ENCODE measurements at places on chromosomes 11 and 22.

GRCh38 chr11:118911113-118911879, 14.4 kb downstream of the BCL9L start:
- DNase-seq: no peak

DNA sequence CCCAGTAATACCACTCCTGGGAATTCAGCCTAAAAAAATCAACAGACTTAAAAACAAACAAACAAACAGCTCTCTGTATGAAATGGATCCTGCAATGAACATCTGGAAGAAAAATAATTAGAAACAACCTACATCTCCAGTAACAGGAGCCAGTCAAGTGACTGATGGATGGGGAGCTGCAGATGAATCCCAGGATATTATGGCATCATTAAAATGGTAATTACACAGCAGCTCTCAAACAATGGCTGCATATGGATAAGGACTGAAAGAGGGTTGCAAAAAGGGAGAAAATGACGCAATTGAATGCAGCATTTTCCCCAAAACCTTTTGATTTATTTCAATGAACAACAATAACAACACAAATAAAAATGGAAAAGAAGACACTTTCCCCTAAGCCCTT, 4.1 kb downstream of the NPTXR start:
- no peak for DNase-seq

DNA sequence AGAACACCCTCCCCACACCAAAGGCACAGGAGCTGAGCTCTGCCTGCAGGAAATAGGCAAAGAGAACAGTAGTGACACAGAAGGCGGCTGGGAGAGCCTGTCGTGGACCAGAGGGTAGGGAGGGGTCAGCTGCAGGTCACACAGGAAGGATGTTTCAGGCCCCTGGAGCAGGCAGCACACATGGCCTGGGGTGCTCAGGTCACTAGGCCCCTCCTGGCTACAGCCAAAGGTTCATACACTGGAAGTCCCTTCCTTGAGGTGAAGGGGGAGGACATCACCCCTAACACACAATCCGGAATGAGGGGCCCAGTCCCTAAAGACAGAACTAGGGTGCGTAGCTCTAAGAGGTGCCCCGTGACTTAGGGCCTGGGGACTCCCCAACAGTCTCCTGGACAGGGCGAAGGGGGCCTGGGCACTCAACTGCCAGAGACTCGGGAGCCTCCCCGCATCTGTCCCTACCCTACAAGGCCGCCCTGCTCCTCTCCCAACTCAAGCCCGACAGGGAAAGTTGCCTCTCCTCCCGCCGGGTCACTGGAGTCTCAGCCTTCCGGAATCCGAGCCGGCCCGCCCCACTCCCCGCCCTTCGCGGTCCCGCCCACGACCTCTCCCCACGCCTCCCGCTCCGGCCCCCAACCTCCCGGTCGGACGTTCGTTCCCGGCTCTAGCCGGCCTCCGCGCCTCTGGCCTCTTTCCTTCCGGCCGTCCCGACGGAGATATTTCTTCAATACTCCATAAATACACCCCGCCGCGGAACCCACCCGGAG, at the start of gene CYB5R2:
TSS of gene CYB5R2 (minus strand) at position 541 of the 764 bp plus-strand sequence. CDS start 675 bp downstream, outside the sequence.
- peak; percentile 81 for DNase-seq

- no peak for DNase-seq
Measured at GRCh38 chr22:31173386-31174145, 13.6 kb downstream of the RNF185 start.

GRCh38 chr11:121451178-121451985, 732 bp upstream of the SORL1 start:
- peak; percentile 58 for DNase-seq

GRCh38 chr11:35809561-35809960, 134.3 kb upstream of the LDLRAD3 start:
- no peak for DNase-seq

GRCh38 chr11:100095809-100096208, 591.3 kb upstream of the ARHGAP42 start:
- no peak for DNase-seq

- no peak for DNase-seq
Measured at GRCh38 chr11:10002221-10002620, 291.8 kb downstream of the SBF2 start.

- DNase-seq: no peak
Measured at GRCh38 chr11:61598886-61599868, 18.3 kb upstream of the SYT7 start.

- no peak for DNase-seq
Measured at GRCh38 chr11:110327508-110327907, 31.1 kb upstream of the RDX start.

- no peak for DNase-seq
Measured at GRCh38 chr11:12754582-12755234, 80.5 kb downstream of the TEAD1 start.

GRCh38 chr11:75337195-75337654, 14.2 kb downstream of the ARRB1 start:
- no peak for DNase-seq

GRCh38 chr11:42251984-42252383, 792.5 kb upstream of the LRRC4C start:
- DNase-seq: no peak

DNA sequence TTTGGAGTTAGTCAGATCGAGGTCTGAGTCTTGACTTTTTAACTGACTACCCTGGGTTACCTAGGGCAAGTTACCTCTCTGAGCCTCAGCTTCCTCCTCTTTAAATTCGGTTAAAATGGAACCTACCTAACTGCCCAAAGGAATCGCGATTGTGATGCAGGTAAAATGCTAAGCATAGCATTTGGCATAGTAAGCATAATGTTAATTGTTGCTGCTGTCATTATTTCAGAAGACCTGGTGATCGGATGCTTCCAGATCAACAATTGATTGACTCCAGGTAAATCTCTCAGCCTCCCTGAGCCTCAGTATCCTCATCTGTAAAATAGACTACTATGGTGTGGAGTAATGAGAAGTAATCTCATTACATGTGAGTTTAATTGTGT, 550 bp upstream of the SLC43A1 start:
- no peak for DNase-seq

GRCh38 chr11:107722662-107723061, 10.8 kb upstream of the SLN start:
- DNase-seq: no peak

- DNase-seq: peak; percentile 51
Measured at GRCh38 chr11:116605543-116606459, 167.0 kb downstream of the BUD13 start.

- no peak for DNase-seq
Measured at GRCh38 chr11:39772525-39773137, 1686.8 kb downstream of the LRRC4C start.

GRCh38 chr11:124120891-124121290, 5.6 kb downstream of the VWA5A start:
- DNase-seq: no peak

DNA sequence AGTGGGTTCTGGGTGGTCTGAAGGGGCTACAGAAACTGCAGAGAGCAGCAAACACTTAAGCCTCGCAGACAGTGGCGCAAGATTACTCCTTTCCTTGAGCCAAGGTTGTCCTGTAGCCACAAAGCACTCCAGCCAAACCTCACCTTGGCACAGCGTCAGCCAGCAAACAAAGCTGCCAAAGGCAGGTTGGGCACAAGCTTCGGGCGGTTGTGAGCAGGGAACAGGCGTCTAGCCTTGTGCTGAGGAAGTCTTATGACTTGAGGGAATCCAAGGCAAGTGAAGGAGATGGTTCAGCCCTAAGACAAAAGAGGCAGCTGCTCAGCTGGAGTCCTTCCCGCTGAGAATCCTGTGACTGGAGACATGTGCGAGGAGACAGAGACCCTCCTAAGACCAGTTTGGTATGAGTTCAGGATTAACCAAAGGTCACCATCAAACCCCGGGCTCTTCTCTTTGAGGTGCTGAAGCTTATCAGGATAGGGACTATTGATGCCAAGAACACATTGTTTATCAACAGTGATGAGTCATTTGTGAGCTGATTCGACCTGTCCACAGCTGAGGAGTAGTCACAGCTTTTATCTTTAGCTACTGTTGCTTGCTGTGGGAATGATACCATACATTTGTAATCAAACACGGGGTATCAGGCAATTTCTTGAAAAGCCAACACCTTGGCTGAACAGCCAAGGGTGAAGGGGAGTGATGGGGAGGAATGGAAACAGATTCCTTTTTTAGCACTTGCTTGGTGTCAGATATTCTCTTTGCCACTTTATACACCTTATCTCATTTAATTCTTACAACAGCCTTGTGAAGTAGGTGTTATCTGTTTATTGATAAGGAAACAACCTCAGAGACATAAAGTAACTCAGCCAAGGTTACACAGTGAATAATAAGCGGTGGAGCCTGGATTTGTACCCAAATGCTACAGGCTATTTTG, 4.6 kb downstream of the ADM start:
- peak; percentile 66 for DNase-seq

DNA sequence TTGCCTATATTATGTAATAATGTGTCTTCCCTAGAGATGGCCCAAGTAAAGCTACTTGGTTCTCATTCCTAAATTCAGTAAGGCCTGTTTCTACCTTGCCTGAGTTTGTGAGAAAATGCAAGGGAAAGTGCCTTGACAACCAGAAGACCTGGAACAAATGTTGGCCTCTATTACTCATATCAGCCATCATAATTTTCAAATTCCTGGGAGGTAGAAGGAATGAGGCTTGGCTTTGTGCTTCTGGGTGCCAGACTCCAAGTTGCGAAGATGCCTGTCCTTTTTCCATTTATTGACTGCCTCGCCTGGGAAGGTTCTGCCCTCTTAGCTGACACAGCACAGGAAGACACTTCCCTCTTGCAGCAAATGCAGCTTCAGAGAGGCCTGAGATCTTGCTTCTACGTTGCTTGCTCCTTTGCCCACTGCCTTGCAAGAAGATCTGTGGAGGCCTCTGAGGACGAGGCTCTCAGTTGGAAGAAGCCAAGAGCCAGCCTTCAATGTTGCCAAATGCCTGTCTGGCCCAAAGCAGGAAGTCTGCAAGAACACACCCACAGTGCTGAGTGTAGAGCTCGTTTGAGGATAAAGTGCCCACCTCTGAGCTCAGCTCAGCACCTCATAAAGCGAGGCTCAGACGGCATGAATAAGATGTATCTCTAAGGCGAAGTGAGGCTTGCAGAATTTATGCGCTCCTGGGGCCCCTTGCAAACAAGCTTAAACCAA, 120.1 kb downstream of the GALNT18 start:
- DNase-seq: no peak

DNA sequence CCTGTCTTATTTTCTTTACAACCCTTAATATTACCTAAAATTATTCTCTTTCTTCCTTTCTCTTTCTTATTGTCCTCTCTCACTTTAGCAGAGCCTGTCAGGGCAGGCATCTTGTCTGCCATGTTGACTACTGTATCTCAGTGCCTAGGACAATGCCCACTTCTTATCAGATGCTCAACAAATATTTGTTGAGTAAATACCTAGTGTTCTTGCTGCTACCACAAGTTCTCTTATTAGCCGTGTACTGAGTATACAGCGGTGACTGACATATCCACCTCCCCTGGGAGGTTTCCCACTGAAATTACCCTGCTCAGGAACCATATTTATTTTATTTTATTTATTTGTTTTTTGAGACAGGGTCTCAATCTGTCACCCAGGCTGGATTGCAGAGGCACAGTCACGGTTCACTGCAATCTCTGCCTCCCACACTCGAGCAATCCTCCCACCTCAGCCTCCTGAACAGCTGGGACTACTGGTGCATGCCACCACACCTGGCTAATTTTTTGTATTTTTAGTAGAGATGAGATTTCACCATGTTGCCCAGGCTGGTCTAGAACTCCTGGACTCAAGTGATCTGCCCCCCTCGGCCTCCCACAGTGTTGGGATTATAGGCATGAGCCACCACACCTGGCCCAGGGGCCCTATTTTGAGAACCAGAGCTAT, 6.7 kb downstream of the HPX start:
- no peak for DNase-seq

DNA sequence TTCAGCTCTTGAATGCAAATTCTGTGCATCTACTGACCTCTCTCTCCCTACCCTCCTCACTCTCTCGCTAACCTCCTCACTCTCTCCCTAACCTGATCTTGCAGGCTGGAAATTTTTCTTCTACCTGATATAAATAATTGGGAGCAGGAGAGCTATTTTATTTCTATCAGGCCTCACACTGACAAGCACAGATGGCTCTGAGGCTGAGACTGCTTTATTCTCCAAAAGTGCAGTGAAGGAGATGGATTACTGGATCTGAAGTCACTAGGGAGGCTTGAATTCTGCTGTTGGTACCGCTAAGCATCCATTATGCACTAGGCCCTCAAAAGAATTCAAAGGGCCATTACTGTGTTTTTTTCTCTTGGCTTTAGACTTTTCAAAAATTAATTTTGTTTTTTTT, 19.4 kb upstream of the LDHA start:
- no peak for DNase-seq

DNA sequence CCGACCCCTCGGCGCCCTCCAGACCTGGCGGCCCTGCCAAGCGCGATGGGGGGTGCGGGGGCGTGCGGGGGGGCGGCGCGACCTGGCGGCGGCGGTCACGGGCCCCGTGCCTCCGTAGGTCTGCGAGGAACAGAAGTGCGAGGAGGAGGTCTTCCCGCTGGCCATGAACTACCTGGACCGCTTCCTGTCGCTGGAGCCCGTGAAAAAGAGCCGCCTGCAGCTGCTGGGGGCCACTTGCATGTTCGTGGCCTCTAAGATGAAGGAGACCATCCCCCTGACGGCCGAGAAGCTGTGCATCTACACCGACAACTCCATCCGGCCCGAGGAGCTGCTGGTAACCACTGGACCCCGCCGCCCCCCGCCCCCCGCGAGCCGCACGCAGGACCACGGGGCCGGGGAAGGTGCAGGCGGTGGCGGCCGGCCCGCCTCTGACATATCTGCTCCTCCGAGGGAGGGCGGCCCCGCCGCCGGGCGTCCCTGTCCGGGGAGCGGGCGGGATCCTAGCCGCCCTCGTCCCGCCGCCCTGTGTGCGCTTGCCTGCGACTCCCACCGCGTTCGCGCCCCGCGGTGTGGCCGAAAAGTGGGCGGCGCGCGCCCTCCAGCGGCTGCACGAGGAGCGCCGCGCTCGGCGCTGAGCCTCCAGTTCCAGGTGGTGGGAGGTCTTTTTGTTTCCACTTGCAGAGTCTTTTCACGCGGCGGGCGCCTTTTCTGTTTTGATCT, 2.1 kb downstream of the CCND1 start:
- DNase-seq: peak; percentile 93

DNA sequence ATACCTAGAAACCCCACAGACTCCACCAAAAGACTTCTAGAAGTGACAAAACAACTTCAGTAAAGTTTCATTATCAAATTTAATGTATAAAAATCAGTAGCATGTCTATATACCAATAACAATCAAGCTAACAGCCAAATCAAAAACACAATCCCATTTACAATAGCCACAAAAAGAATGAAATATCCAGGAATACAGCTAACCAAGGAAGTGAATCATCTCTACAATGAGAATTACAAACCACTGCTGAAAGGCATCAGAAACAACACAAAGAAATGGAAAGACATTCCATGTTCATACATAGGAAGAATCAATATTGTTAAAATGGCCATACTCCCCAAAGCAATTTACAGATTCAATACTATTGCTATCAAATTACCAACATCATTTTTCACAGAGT, 46.0 kb downstream of the PRCP start:
- no peak for DNase-seq

DNA sequence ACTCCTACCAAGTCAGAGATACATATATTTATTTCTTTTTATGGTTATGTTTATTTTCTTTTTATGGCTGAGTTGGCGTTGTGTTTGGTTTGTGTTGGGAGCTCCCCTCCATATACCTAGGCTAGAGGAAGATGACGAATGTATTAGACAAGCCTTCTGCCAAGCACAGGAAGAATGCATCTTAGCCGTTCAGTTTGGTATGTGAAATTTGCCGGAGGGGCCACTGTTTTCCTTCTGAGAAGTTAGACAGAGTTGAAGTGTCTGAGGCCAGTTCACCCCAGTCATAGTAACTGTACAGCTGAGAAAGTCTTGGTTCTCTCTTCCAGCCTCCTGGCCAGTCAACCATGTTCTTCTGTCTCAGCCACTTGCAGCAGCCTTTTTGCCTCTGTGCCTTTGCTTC, 29.8 kb downstream of the TEAD1 start:
- DNase-seq: no peak
